ENCODE measurements at places on chromosomes 11 and 22. TPM values are rescaled to one million over a fixed set of nuclear protein-coding genes. Genes with fewer than 3 reads are reported as not detected.

- no peak for DNase-seq
- H3K27ac ChIP-seq, result no peak overlapping the region
These were observed 9.4 kb upstream of the PLA2G6 start for GRCh38 chr22:38191055-38191454.

DNA sequence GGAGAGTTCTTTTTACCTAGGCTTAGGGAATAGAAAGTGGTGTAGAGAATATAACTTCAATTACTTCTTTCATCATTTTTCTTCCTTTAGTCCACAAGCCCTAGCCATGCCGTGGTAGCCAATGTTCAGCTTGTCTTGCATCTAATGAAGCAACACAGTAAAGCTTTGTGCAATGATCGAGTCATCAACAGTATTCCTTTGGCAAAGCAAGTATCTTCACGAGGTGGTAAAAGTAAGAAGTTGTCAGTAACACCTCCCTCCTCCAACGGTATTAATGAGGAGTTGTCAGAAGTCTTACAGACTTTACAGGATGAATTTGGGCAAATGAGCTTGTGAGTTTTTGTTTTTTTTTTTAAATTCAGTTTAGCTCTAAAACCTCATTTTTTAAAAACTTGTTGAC lies 37.4 kb downstream of the CEP57 start:
- DNase-seq, result no peak
- H3K27me3 ChIP-seq, result no peaks in the 10 kb centered on the region
- no peak overlapping the region for H3K27ac ChIP-seq
- H3K4me1 ChIP-seq, result no peaks in the 10 kb centered on the region

Gene TBX1
- total RNA-seq, result not detected

GRCh38 chr22:39240831-39241793 lies 3.7 kb downstream of the PDGFB start:
- H3K4me1 ChIP-seq, result peaks cover 55% of the 10 kb centered on the region
- peak; percentile 62 for DNase-seq
- peak overlapping the region; percentile 43 for H3K4me3 ChIP-seq
- peak overlapping the region; percentile 49 for H3K27ac ChIP-seq
- H3K36me3 ChIP-seq, result no peaks in the 10 kb centered on the region

Gene ANO1
- total RNA-seq, result not detected

Gene GRIK4
- total RNA-seq, result 3.8 TPM

Gene CALCA
- total RNA-seq, result not detected

DNA sequence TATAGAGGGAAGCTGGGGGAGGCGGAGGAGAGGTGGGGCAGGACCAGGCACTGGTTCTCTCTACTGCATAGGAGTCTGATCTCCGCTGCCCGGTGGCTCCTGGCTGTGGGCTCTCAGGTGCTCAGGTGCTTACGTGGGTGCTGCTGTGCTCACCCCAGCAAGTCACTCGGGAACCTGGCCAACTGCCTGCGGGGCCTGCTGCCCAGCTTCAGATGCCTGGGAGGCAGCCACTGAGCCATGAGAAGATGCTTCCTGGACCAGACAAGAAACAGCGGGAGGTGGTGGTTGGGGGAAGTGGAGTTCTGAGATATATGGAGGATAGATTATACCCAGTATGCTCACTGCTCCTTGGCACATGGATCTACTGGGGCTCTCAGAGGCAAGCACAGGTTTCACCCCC lies 1303.4 kb downstream of the TBC1D22A start:
- H3K27me3 ChIP-seq, result no peaks in the 10 kb centered on the region
- H3K4me3 ChIP-seq, result no peak overlapping the region
- no peak overlapping the region for H3K27ac ChIP-seq
- DNase-seq, result no peak

GRCh38 chr22:39209756-39210155 lies 35.0 kb downstream of the PDGFB start:
- no peaks in the 10 kb centered on the region for H3K36me3 ChIP-seq
- no peak overlapping the region for H3K4me3 ChIP-seq
- no peak overlapping the region for H3K27ac ChIP-seq
- H3K4me1 ChIP-seq, result no peaks in the 10 kb centered on the region
- DNase-seq, result no peak
- no peaks in the 10 kb centered on the region for H3K27me3 ChIP-seq

Gene P2RY6
- total RNA-seq, result 0.92 TPM

Gene OR10A2
- not detected for total RNA-seq

Gene RIMBP3C
- 0.51 TPM for total RNA-seq

Gene OR8A1
- total RNA-seq, result not detected

Gene ADAMTS8
- total RNA-seq, result not detected

GRCh38 chr11:56331861-56332491 lies 13.9 kb upstream of the OR8K1 start:
- DNase-seq, result no peak
- H3K27ac ChIP-seq, result no peak overlapping the region
- H3K27me3 ChIP-seq, result no peaks in the 10 kb centered on the region
- H3K36me3 ChIP-seq, result no peaks in the 10 kb centered on the region

Gene C11orf65
- total RNA-seq, result 0.27 TPM

- H3K4me3 ChIP-seq, result no peak overlapping the region
- no peaks in the 10 kb centered on the region for H3K27me3 ChIP-seq
- no peaks in the 10 kb centered on the region for H3K4me1 ChIP-seq
- no peaks in the 10 kb centered on the region for H3K36me3 ChIP-seq
- no peak for DNase-seq
- H3K27ac ChIP-seq, result no peak overlapping the region
These were observed 163.7 kb upstream of the ZBED5 start for GRCh38 chr11:11021563-11021962.

DNA sequence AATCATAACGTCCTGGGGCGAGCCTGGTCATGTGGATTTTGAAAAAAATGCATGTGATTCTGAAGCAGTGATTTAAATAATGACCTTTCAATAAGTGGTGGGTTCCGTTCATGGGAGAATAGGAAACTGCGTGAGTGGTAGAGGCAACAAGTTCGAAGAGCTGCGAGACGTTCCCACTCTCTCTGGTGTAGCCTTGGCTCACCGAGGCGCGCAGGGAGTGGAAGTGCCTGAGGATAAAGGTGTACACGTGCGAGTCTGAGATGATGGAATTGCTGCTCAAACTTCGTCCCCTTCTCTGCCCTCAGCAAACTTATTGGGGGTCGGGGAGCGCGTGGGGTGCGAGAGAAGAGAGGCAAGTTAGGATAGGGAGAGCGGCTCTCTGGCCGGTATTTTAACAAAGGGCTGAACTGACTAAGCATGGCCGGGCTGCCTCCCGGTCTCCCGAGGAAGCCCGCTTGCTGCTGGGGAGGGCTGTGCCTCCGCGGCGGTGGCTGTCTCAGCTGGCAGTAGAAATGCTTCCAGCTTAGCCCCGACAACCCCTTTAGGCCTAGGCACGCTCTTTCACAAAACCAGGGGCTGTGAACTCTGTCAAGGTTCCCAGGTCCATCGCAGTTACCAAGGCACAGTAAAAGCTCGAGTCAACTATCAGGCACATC lies 875 bp upstream of the STT3A start:
- H3K27ac ChIP-seq, result peak overlapping the region; percentile 95
- peak overlapping the region; percentile 83 for H3K4me3 ChIP-seq
- no peaks in the 10 kb centered on the region for H3K36me3 ChIP-seq
- H3K4me1 ChIP-seq, result peaks cover 13% of the 10 kb centered on the region
- DNase-seq, result no peak

DNA sequence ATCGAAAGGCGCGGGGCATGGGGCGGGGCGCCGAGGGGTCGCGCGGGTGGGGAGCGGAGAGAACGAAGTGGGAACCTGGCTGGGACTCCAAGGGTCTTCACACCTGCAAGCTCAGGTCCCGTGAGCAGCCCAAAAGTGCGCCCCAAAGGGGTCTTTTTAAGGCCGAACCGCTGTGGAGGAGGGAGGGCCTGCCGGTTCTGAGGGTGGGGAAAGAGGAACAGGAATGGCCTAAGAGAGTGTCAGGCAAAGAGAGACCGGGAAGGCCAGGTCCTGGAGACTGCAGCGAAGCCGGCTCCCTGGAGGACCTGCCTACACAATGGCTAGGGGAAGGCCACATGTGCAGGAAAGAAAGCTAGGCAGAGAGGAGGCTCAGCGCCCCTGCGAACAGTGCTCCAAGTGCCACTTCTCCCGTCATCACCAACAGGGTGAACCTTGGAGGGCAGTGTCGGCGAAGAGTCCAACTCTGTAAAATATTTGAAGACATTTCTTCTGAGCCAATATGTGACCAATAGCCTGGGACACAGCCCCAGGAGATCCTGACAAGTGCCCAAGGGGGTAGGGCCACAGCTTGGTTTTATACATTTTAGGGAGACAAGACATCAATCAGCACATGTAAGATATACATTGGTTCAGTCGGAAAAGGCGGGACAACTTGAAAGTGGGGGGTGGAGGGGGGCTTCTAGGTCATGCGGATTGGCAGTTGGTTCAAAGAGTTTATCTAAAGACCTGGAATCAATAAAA lies 710 bp upstream of the DGCR2 start:
- H3K27ac ChIP-seq, result peak overlapping the region; percentile 66
- no peaks in the 10 kb centered on the region for H3K27me3 ChIP-seq
- H3K4me1 ChIP-seq, result peaks cover 28% of the 10 kb centered on the region
- peak overlapping the region; percentile 61 for H3K4me3 ChIP-seq
- no peak for DNase-seq

DNA sequence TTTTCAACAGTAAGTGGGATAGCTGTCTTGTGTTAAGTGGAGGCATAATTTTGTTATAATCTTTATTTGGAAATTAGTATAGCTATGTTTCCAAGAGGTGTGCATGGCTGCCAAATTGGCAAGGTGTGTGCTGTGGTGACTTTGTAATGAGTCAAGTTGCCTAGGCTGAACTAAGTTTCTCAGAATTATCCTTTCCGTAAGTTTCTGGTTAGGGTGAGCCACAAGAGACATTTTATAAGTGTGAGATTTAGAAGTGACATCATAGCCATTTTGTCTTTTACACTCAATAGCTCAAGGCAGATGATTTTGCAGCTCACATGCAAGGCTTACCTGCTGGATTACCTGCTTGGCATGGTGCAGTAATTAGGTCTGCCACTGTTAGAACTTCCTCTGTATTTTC lies 90.3 kb downstream of the C11orf87 start:
- H3K4me3 ChIP-seq, result no peak overlapping the region
- no peaks in the 10 kb centered on the region for H3K27me3 ChIP-seq
- H3K4me1 ChIP-seq, result no peaks in the 10 kb centered on the region
- no peak overlapping the region for H3K27ac ChIP-seq

DNA sequence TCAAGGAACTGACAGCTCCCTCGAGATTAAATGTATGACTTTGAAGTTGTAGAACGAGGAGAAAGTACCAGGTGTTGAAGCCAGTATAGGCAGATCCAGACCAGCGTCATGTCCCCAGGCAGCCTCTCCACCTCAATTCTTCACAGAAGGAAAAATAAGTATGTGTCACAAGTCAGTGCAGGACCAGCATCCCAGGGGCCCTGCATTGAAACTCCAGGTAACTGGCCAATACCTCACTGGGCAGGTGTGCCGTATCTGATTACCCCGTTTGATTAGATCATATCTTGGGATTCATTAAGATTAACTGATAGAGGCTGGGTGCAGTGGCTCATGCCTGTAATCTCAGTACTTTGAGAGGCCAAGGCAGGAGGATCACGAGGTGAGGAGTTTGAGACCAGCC lies 466.7 kb upstream of the B3GAT1 start:
- no peaks in the 10 kb centered on the region for H3K36me3 ChIP-seq
- no peak overlapping the region for H3K27ac ChIP-seq
- H3K4me3 ChIP-seq, result no peak overlapping the region
- no peaks in the 10 kb centered on the region for H3K27me3 ChIP-seq

DNA sequence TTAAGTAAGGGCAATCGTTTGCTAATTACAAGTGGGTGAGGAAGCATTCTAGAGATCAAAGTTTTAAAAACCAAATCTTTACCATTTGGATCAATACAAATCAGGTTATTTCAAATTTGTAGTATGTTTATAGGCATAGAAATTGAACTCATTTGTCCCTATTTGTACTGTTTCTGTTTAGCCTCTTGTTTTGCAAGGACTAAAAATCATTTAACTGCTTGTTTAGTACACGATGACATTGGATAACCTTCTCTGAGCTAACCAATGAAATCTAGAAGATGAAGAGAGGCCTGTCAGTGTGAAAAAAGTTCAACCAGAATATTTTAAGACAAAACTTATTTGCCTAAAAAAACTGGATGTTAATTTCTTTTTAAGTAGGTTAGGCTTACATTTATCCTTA lies 40.0 kb downstream of the ZC3H12C start:
- DNase-seq, result no peak
- no peaks in the 10 kb centered on the region for H3K36me3 ChIP-seq
- H3K4me1 ChIP-seq, result no peaks in the 10 kb centered on the region
- no peak overlapping the region for H3K4me3 ChIP-seq
- no peaks in the 10 kb centered on the region for H3K27me3 ChIP-seq
- no peak overlapping the region for H3K27ac ChIP-seq

DNA sequence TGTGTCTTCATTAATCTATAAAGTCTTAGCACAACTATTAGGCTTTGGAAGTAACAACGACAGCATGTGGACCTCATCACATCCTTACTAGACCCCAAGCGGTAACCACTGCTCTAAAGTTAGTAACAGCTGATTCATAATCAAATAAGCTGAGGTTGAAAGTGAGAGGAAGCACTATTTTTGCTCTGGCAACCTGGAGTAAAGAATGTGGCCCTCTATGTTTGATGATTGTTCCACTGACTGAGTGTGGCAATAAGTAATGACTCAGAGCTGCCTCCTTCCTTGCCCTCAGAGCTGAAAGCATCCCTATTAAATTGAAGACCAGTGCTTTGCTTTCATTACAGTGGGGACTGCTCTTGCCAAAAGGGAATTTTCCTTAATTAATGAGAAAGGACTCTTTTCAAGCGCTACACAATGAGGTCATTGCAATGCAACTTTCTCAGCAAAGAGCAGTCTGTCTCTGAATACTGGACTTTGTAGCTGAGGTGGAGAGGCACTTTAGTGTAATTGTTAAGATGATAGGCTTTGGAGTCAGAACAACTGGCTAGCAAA lies 906.1 kb upstream of the RAG2 start:
- no peak overlapping the region for H3K27ac ChIP-seq
- DNase-seq, result no peak
- H3K27me3 ChIP-seq, result no peaks in the 10 kb centered on the region
- no peaks in the 10 kb centered on the region for H3K36me3 ChIP-seq

Gene MAPK8IP1
- total RNA-seq, result 7.0 TPM

DNA sequence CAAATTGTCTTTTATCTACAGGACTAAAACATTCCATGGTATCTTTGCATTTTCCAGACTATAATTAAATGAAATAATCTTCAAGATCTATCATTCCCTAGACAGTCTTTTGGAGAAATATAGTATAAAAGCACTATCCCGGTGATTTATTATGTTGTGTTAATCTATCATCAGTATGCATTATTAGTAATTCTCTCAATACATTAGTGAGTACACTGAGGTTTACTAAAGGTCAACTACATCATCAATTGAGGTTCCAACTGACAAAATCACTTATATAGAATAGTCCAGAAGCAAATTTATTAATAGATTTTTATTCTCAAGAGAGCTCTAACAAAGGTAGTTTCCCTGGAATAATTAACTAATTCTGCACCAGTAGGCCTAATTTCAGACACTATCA lies 169.6 kb downstream of the KCNA4 start:
- no peak overlapping the region for H3K27ac ChIP-seq
- no peak overlapping the region for H3K4me3 ChIP-seq
- no peak for DNase-seq
- no peaks in the 10 kb centered on the region for H3K36me3 ChIP-seq
- H3K4me1 ChIP-seq, result no peaks in the 10 kb centered on the region
- no peaks in the 10 kb centered on the region for H3K27me3 ChIP-seq
